Epithelial cell of alveolus of lung (primary cell): ENCODE measurements at places on chromosomes 3 and 15. TPM values are rescaled to one million over a fixed set of nuclear protein-coding genes. Genes with fewer than 3 reads are reported as not detected.

Gene CDHR4
- 0.16 TPM in 1 of 2 replicates, not detected in the other for total RNA-seq

Gene ITIH1
- total RNA-seq, result not detected in 2 replicates

Gene C15orf40
- 14.1 and 23.0 TPM in 2 replicates for total RNA-seq

Gene GOLGA8G
- not detected in 2 replicates for total RNA-seq

Gene TMEM40
- total RNA-seq, result 0.52 TPM in 1 of 2 replicates, not detected in the other

Gene IL17RD
- total RNA-seq, result 2.3 and 2.4 TPM in 2 replicates
